ENCODE measurements at places on chromosomes 13 and 19.

DNA sequence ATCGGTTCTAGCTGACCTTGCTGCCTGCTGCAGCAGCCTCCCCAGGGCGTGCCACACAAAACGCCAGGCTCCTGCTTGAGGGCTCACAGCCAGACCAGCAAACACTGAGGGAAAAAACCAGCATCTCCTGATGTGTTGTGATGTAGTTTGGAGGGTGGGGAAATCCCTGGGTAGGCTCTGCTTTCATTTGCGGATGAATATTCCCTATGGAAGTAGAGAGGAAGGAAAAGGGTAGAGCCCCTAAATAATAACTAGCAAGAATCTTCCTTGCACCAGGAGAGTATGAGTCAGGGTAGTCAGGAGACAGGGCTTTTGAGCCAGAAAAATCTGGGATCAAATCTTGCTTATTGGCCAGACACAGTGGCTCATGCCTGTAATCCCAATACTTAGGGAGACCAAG, 545.3 kb downstream of the RFC3 start:
- H3K27ac ChIP-seq, result no peak overlapping the region
- no peak for DNase-seq
- no peaks in the 10 kb centered on the region for H3K27me3 ChIP-seq
- H3K4me1 ChIP-seq, result no peaks in the 10 kb centered on the region

DNA sequence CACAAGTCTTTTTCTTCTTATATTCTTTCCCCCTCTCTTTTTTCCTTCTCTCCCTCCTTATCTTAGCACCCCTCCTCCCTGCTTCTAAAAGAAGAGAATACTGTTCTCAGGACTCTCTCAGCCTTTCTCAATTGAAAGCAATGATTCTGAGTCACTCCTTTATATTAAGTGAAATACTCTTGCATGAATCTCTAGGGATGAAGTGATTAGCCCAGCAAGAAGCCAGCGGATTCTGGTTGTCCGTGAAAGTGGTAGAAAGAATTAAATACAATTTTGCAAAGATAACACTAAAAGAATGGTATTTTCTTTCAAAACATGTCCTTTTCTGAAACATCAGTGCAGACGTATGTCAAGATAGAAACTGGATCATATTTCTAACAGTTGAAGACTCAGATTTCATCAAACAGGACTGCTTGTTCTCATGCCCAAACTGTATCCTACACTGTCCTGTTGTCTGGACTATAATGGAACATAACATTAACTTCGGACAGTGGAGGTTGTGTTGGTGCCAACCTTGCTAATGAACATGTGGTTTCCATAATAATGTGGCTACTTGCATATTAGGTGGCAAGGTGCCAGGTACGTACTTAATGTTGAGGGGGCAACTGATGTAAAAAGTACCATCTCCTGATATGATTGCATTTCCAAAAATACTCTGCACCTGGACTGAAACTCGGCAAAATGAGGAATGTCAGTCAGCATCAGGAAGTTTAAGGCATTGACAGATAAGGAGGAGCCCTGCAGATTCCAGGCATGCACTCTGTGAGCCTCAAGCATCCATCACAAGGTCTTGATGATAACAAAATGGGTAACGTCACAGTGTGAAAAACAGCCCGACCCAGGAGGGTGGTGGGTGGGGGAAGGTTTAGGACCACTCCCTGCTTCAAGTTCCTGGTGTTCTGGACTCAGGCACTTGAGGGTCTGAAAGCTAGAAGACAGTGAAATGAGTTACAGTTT, 357.2 kb downstream of the DLEU7 start:
- H3K27me3 ChIP-seq, result no peaks in the 10 kb centered on the region
- H3K36me3 ChIP-seq, result no peaks in the 10 kb centered on the region
- no peaks in the 10 kb centered on the region for H3K4me1 ChIP-seq
- DNase-seq, result no peak
- H3K4me3 ChIP-seq, result no peak overlapping the region

- DNase-seq, result no peak
- no peaks in the 10 kb centered on the region for H3K27me3 ChIP-seq
- H3K4me3 ChIP-seq, result no peak overlapping the region
- H3K4me1 ChIP-seq, result no peaks in the 10 kb centered on the region
Measured at GRCh38 chr13:79336966-79337365, 69.1 kb downstream of the RBM26 start.

DNA sequence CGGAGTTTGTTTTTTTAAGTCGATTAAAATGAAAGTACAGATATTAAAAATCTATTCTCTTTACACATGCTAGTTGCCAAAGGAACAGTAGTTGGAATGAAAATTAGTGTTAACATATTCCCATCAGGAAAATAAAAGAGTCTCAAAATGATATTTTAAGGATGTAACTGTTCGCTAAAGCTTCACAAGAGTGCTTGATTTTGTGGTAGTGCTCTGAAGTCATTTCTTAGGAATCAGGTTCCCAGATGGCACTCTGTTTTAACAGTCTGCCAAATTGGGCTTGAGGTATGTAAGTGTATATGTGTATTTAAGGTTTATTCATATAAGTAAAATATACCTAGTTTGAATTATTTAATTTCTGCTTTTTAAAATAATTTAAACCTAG, 128.8 kb downstream of the LMO7 start:
- H3K36me3 ChIP-seq, result no peaks in the 10 kb centered on the region
- H3K4me1 ChIP-seq, result peaks cover 12% of the 10 kb centered on the region
- no peaks in the 10 kb centered on the region for H3K27me3 ChIP-seq
- H3K4me3 ChIP-seq, result no peak overlapping the region
- no peak overlapping the region for H3K27ac ChIP-seq
- DNase-seq, result no peak

GRCh38 chr19:30882411-30883005, 466.7 kb downstream of the TSHZ3 start:
- no peaks in the 10 kb centered on the region for H3K4me1 ChIP-seq
- no peak overlapping the region for H3K4me3 ChIP-seq
- DNase-seq, result no peak
- no peaks in the 10 kb centered on the region for H3K36me3 ChIP-seq
- no peaks in the 10 kb centered on the region for H3K27me3 ChIP-seq
- no peak overlapping the region for H3K27ac ChIP-seq

DNA sequence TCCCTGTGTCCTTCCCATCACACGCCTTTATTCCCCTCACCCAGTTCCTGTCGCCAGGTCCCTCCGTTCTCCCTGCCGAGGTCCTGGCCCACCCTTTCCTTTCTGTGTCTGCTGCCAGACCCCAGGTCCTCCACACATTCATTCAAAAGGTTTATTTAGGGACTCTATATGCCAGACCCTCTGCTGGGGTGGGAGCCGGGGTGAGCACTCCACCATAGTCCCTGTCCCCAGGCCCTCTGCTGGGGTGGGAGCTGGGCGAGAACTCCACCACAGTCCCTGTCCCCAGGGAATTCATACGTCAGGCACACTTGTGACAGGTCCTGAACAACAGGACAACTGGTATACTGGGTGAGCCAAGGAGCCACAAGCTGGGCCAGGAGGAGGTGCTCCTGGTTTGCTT, 34.4 kb upstream of the TUBGCP3 start:
- no peak overlapping the region for H3K27ac ChIP-seq
- no peak for DNase-seq
- H3K36me3 ChIP-seq, result no peaks in the 10 kb centered on the region
- H3K4me1 ChIP-seq, result peaks cover 4% of the 10 kb centered on the region
- no peaks in the 10 kb centered on the region for H3K27me3 ChIP-seq

Measured in MM.1S (cell line).